ENCODE measurements at places on chromosomes 4 and X.

- DNase-seq: peak; percentile 24
Observed at GRCh38 chr4:1137063-1137776, 23.9 kb upstream of the RNF212 start.

GRCh38 chr4:138869165-138869564 lies 146.4 kb upstream of the NOCT start:
- DNase-seq: no peak

- no peak for DNase-seq
Observed at GRCh38 chr4:56149591-56149990, 200.8 kb downstream of the CEP135 start.

GRCh38 chrX:147738265-147738664 lies 173.5 kb upstream of the FMR1 start:
- no peak for DNase-seq

- no peak for DNase-seq
Observed at GRCh38 chr4:138627096-138627495, 384.9 kb upstream of the SLC7A11 start.

DNA sequence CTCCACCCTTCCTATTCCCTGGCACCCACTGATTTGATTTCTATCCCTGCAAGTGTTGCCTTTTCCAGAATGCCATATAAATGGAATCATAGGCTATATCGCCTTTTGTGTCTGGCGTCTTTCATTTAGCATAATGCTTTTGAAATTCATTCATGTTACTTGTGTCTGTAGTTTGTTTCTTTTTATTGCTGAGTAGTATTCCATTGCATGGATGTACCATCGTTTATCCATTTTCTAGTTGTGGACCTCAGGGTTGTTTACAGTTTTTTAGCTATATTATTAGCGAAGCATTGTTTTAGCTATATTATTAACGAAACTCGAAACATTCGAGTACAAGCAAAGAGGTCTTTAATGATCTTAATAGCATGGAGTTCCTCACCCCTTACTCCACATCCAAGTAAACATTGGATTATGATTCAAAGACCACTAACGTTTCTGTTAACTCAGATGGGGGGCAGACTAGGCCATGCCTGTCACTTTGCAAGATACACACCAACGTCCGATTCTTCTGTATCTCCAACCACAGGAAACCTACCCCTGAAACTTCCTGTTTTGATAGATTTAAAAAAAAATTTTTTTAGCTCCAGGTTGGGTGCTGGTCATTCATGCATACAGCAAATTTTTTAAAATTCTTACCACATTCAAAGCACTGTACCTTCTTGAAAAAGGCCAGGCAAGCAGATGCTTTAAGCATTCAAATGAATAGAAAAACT lies 1.1 kb downstream of the DCK start:
- no peak for DNase-seq

DNA sequence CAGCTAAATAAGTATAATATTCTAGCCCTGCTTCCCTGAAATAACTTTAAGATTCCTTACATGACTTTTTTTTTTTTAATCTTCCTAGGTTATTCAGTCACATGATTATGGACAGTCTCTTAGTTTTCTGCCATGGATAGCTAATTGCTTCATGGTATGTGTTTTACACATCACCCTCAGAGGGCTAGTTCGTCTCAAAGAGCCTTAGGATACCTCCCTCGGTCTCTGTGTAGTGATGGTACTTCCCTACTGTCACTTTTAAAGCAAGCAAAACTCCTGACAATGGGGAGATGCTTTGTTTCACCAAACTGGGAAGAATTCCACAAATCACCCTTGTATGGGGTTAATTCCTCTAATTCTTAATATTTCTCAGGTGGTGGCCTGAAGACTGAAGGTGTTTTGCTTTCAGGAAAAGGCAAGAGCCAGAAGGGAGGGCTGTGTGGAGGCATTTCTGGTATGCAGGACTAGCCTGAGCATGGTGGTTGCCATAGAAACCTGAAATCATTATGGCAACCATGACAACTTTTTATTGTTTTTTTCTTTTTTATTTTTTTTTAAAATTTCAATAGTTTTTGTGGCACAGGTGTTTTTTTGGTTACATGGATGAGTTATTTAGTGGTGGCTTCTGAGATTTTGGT lies 70.4 kb downstream of the BEX3 start:
- DNase-seq: no peak

GRCh38 chr4:635851-636627 lies 10.7 kb downstream of the PDE6B start:
- DNase-seq: no peak

DNA sequence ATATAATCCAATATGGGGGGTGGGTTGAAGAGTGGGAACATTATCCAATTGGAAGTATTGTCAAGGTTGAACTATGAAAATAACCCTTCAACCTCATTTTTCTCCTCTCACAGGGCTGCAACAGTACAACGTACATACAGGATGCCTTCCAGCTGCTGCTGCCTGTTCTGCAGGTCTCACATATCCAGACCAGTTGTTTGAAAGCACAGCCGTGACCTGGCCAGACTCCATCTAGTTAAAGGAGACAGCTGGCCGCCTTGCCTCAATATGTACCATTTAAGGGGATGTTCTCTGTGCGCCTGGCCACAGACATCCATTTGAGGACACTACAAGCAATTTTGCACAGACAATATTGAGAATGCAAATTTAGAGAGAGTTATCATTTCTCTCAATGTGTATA lies 75.7 kb downstream of the FAM114A1 start:
- DNase-seq: no peak

GRCh38 chrX:39560271-39560670 lies 537.5 kb downstream of the BCOR start:
- DNase-seq: no peak

DNA sequence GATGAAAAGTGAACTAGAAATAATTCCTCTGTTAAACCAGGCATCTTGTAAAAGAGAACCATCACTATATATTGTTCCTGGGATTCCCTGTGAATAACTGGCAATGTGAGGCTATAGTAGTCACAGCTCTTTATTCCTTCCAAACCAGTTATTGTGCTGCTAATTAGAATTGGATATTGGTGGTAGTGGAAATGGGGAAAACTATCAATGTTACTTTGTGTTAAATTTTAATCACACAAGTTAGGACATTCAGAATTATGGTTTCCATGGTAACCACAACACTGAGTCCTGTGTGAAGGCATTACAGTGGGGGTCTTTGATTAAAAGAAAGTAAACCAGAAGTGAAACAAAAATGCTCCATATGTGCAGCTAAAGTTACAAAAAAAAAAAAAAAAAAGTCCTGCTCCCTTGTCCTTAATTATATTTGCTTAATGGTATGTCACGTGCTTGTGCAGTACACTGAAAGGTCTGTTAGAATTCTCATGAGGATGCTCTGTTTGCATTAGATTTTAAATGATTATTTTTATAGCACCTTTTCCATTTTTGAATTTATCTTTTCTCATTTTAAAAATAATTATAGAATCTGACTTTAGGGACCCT lies 200.4 kb downstream of the ADGRL3 start:
- DNase-seq: no peak

- no peak for DNase-seq
Observed at GRCh38 chr4:26162101-26162500, 158.7 kb upstream of the RBPJ start.

DNA sequence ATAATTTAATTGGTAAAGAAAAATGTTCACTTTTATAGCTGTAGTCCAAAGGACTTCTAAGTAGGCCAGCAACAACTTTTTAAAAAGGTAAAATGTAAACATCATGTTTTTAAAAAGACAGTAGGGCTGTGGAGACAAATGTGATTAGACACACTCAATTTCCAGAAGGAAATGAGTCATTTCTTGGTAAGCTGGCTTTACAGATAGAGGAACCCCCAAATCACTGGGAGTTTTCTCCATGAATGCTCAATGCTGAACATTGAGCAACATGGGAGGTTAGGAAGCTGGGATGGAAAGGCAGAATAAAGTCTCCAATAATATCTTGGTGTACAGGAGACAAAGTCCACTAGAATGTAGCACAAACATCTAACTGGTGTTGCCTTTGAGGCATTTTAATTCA lies 121.3 kb downstream of the NWD2 start:
- DNase-seq: no peak

- no peak for DNase-seq
Observed at GRCh38 chr4:26267087-26267486, 53.7 kb upstream of the RBPJ start.

DNA sequence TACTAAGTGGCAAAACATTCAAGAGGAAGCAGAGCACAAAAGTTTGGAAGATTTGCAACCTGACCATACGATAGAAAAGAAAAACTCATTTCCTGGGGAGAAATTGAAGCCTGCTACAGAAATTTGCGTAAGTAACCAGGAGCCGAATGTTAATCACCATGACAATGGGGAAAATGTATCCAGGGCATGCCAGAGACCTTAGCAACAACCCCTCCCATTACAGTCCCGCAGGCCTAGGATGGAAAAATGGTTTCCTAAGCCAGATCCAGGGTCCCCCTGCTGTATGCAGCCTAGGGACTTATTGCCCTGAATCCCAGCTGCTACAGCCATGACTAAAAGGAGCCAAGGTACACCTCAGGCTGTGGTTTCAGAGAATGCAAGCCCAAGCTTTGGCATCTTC lies 472.2 kb upstream of the KLHL4 start:
- no peak for DNase-seq

- DNase-seq: peak; percentile 37
Observed at GRCh38 chr4:158906073-158906472, 137.2 kb downstream of the FNIP2 start.

GRCh38 chr4:41611881-41612871 lies 74.2 kb downstream of the LIMCH1 start:
- no peak for DNase-seq

DNA sequence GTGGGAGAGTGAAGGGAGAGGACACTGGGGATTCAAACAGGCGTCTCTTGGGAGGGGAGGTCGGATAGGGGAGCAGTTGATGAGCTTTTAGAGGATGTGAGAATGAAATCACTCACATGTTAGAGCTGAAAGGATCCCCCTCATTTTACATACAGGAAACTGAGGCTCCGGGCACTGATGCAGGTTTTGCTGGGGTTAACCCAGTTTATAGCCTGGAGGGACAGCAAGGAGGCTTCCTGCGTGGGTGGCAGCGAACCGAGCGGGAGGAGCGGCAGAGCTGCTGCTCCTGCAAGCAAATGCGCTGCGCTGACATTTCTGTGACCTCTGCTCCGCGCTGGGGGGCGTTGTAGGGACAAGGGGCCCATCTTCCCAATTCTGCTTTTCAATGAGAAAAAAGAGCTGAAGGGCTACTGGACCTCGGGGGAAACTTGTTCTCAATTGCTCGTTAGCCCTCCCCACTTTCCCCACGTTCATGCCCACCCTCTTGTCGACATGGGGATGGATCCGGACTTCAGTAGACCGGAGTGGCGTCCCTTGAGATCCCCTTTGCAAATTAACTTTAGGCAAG lies 1.2 kb upstream of the NEUROG2 start:
- no peak for DNase-seq

DNA sequence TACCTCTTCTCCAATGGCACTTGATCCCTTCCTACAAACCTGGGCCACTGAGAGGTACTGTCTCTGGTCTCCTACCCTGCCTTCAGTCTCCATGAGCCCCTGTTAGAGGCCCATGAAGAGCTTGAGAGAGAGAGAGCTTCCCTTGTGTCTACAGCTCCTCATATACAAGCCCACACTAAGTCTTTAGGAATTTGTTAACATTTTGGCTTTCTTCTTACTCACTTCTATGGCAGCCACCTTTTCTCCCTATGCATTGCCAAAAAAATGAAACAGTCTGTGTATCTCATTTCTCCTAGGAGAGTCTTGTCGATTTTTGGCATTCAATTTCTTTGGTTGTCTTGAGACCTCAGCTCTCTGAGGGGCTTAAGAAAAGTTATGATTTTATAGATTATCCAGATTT lies 90.9 kb upstream of the LNX1 start:
- no peak for DNase-seq

- no peak for DNase-seq
Observed at GRCh38 chrX:44085209-44085608, 112.0 kb upstream of the NDP start.

GRCh38 chrX:131789664-131790063 lies 233.4 kb upstream of the STK26 start:
- no peak for DNase-seq

Measured in CD4-positive, alpha-beta T cell treated with Interleukin-10 for 1 hour (primary cell).